Motor neuron (in vitro differentiated cells): ENCODE measurements at places on chromosomes 4 and X. TPM values are rescaled to one million over a fixed set of nuclear protein-coding genes. Genes with fewer than 3 reads are reported as not detected.

The YIPF7 gene
- not detected in 2 replicates for total RNA-seq

The NPNT gene
- total RNA-seq: 0.27 and 0.29 TPM in 2 replicates

The VCX3A gene
- total RNA-seq: 0.93 TPM in 1 of 2 replicates, not detected in the other

The CBR4 gene
- total RNA-seq: 61.5 and 64.6 TPM in 2 replicates

The KLHL4 gene
- total RNA-seq: 2.1 and 3.2 TPM in 2 replicates

The BANK1 gene
- total RNA-seq: 0.49 and 0.81 TPM in 2 replicates

The AADAT gene
- total RNA-seq: 12.7 and 12.8 TPM in 2 replicates

The PPARGC1A gene
- total RNA-seq: 8.8 and 9.7 TPM in 2 replicates

The ZIC3 gene
- total RNA-seq: 5.0 and 6.4 TPM in 2 replicates

The TLR2 gene
- total RNA-seq: 0.16 and 0.64 TPM in 2 replicates

The FAM133A gene
- total RNA-seq: 2.0 and 2.4 TPM in 2 replicates

The AFP gene
- not detected in 2 replicates for total RNA-seq

The PCDH7 gene
- 9.4 and 10.7 TPM in 2 replicates for total RNA-seq

The HSD17B10 gene
- 133 and 147 TPM in 2 replicates for total RNA-seq

The UGT2B11 gene
- total RNA-seq: not detected in 2 replicates

The ZAR1 gene
- total RNA-seq: 0.13 TPM in 1 of 2 replicates, not detected in the other

The PPP4R3C gene
- total RNA-seq: not detected in 2 replicates

The FGF2 gene
- total RNA-seq: 11.9 and 13.5 TPM in 2 replicates

The P2RY8 gene
- 0.13 and 0.14 TPM in 2 replicates for total RNA-seq

The PDLIM3 gene
- 0.27 and 0.71 TPM in 2 replicates for total RNA-seq

The MAGED4 gene
- total RNA-seq: 0.11 and 0.15 TPM in 2 replicates

The AMBN gene
- total RNA-seq: 0.18 and 0.27 TPM in 2 replicates

The RHOXF2 gene
- total RNA-seq: 0.94 and 1.3 TPM in 2 replicates

The LGI2 gene
- 6.7 and 7.4 TPM in 2 replicates for total RNA-seq

The GRPR gene
- total RNA-seq: 2.7 and 4.3 TPM in 2 replicates

The PPEF1 gene
- total RNA-seq: 0.31 TPM in 1 of 2 replicates, not detected in the other

The PLCXD1 gene
- 7.0 and 10.5 TPM in 2 replicates for total RNA-seq

The KIT gene
- 8.7 and 11.5 TPM in 2 replicates for total RNA-seq

The DIPK2B gene
- 0.38 and 0.53 TPM in 2 replicates for total RNA-seq

The GC gene
- total RNA-seq: not detected in 2 replicates

The ERVMER34-1 gene
- 0.11 and 0.36 TPM in 2 replicates for total RNA-seq
